Stimulated activated CD8-positive, alpha-beta memory T cell treated with anti-CD3 and anti-CD28 coated beads, Interleukin-7, amount 100 ng/mL, for 48 hours (primary cell): ENCODE measurements at places on chromosomes 7 and 10.

GRCh38 chr10:95655571-95656290, 780 bp downstream of the ALDH18A1 start:
- DNase-seq, result peak; percentile 5

DNA sequence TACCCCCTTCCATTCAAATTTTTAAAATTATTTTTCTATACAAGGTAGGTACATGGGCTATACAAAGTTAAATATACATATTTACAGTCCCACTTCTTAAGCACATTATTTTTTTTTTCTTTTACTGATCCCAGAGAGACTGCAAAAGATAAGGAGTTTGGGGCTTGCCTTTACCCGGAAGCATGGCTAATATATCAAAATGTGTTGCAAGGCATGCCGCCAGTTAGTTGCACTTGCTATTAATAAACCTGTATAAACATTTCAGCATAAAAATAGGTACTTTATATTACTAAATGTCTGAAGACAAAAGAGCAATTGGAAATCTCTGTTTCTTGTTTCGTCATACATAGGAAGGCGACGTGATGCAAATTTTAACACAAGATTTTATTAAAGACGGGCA, 21.5 kb upstream of the PDLIM1 start:
- no peak for DNase-seq

- no peak for DNase-seq
These were observed 77.9 kb downstream of the HERPUD2 start for GRCh38 chr7:35617041-35617440.

GRCh38 chr7:79523436-79523835, 70.0 kb upstream of the MAGI2 start:
- no peak for DNase-seq

DNA sequence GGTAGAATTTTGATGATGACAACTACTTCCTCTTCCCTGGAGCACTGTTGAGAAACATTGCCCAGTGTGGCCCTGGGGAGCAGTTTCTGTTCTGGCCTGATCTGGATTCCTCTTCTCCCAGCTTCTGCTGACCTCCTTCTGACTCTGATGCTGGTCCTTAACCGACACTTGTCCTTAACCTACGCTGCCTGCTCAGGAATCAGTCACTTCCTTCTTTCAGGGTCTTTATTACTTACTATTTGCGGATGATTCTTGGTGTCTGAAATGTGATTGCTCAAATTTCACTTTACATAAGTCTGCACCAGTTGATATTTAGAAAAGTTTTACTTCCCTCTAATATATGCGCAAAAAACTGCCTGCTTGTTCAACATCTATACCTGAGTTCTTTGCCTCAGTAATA, 164.1 kb downstream of the PTEN start:
- no peak for DNase-seq
